Smooth muscle cell of the brain vasculature (primary cell): ENCODE measurements at places on chromosomes 3 and 15.
A peak's percentile ranks its signal among the peaks of the same experiment; 100 is the strongest.

- DNase-seq, result no peak
Observed at GRCh38 chr3:70053293-70053692, 53.8 kb downstream of the SAMMSON start.

DNA sequence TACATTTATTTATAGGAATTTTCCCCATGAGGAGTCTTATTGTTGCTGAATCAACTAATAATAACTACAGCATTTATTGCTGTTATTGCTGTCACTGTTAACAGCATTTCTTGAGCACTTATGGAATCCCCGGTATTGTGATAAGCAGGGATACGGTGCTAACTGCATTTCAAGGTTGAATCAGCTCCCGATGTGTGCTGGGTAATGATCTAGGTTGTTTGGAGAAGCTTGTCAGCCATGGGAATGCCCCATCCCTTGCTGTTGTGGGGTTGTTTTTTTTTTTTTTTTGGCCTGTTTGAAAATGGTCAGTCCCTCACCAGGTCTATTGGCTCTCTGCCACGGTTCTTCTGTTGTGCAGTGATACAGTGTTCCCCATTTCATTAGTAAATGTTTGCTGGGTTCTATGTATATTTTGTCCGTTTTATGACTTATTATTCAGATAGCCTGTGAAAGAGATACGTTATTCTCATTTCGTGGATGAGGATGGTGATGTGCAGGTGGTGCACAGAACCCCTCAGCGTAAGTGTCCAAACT, 48.5 kb downstream of the MED12L start:
- no peak for DNase-seq

DNA sequence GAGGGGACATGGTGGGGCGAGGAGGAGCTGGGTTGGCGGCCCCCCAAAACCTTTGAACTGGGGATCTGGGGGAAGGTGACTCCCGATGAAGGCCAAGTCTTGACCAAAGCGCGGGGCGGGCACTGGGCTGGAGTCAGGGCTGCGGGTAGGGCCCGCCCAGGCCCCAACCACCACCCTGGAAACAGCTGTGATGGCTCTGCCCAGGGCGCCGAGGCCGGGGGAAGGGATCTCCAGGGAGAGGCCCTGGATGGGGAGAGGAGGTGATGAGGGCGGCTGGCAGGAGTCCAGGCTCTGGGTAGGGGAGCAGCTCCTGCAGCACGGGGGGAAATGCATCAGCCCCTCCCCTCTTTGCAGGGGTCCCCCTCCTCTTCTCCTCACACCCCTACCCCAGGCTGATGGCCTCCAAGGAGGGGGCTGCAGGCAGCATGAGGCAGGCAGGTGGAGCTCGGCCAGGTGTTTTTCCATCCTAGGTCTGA, 5.9 kb upstream of the C15orf39 start:
- DNase-seq, result no peak

- DNase-seq, result no peak
Observed at GRCh38 chr15:70491201-70491621, 272.1 kb downstream of the UACA start.

DNA sequence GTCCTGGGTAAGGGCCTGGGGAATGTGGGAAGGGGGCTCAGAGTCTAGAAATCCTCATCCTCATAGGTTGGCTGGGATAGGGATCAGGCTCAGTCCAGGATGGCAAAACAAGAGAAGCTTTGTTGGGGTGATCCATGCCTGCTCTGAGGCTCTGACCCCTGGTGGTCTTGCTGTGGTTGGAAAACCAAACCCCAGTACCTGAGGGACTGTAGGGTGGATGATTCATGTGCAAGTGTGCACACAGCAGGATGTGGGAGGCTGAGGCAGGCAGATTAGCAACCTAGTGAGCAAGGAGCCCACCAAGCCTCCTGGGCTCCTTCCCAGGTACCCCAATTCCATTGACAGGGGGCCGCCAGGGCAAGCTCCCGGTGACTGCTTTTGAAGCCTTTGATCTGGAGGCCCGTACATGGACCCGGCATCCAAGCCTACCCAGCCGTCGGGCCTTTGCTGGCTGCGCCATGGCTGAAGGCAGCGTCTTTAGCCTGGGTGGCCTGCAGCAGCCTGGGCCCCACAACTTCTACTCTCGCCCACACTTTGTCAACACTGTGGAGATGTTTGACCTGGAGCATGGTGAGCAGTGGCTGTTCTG, 3.1 kb downstream of the KLHDC8B start:
- DNase-seq, result no peak

GRCh38 chr3:66106788-66107187, 68.1 kb upstream of the MAGI1 start:
- no peak for DNase-seq

DNA sequence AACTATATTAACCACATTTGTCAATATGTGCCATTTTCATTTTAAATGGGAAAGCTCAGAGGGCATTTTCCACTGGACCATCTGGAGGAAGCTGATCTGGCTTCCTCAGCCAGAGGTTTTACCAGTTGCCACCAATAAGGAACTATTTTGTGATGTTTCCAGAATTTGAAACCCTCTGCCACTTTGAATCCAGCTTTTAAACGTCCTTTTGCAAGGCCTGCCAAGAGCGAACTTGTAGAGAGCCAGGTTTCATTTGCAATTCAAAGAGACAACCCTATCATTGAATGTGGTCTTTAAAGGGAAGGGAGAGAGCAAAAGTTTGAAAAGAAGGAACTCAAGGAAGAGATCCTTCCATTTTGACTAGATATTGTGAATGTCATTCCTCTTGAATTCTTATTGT, 123.3 kb upstream of the CHL1 start:
- DNase-seq, result no peak

DNA sequence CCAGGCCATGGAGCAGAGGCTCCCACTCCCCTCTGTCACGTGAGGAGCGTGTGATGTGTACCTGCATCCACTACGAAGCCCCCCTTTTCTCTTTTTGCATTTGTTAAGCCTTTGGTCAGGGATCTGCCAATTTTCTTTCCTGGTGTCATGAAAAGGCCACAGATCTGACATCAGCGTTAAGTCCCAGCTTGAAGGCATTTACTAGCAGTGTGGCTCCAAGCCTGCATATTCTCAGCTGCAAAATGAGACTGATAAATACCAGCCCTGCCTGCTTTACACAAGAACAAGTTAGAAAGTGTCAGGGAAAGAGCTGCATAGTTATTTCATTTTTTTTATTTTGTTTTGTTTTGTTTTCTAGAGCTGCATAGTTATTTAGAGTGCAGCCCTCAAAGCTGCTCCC, 2.3 kb upstream of the ANKRD63 start:
- DNase-seq, result no peak

- no peak for DNase-seq
Observed at GRCh38 chr15:101081900-101082299, 162.7 kb downstream of the LRRK1 start.

- DNase-seq, result no peak
Observed at GRCh38 chr3:150006794-150007193, 36.1 kb upstream of the PFN2 start.

GRCh38 chr15:94864600-94864999, 633.2 kb downstream of the MCTP2 start:
- no peak for DNase-seq

DNA sequence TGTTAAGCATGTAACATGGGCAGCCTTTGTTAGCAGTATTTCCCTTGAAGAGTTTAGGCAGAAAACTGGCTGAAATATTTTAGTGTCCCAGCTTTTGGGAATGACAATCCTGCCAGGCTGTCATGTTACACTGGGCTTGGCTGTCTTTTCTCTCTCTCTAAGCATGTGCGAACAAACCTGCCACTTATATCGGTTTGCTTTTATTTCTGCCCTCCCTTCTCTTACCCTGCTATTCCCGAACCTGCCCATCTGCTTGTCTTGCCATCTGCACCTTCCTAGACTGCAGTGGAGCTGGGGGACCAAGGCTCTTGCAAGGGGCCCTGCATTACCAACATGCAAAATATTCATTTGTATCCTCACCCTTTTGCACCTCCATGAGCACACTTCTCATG, 339.6 kb downstream of the EPHB1 start:
- no peak for DNase-seq

GRCh38 chr3:186668426-186668825, 2.6 kb downstream of the HRG start:
- no peak for DNase-seq

DNA sequence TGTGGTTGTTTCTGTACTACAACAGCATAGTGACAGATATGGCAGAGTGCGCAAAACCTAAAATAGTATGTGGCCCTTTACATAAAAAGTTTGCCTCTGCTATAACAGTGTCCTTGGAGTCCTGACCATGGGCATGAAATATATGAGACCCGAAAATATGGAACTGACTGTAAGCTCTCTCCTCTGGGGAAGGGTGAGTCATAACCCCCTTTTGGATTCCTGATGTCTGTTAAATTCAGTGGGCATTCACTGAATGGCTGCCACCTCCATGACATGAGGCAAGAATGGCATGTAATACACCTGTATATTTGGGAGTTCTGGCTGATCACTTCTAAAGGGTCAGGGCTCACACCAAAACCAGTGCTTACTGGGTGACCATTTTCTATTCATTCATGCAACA, 6.1 kb downstream of the TBC1D2B start:
- DNase-seq, result no peak

DNA sequence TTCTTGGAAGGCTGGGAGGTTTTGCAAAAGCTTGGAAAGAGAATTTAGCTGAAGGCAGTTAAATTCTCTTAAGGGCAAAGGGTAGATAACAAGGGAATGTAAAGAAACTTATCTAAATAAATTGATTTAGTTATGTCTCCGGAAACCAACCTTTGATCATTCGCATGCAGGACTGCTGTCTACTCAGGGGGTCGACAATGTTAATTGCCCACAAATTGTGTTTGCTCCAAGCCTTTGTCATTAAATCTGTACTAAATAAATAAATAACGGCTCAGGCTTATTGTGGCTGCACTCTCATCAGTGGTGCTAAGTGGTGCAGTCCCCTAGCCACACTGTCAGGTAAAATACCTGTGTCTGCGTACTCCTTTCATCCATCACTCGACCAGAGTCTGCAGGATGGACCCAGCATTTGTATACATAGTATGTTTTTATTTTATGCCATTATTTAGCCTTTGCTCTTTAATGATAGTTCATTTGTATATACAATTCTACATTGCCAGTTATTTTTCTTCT, 497.4 kb upstream of the RASGRP1 start:
- DNase-seq, result no peak

- no peak for DNase-seq
Observed at GRCh38 chr15:57769266-57769665, 62.8 kb downstream of the POLR2M start.

DNA sequence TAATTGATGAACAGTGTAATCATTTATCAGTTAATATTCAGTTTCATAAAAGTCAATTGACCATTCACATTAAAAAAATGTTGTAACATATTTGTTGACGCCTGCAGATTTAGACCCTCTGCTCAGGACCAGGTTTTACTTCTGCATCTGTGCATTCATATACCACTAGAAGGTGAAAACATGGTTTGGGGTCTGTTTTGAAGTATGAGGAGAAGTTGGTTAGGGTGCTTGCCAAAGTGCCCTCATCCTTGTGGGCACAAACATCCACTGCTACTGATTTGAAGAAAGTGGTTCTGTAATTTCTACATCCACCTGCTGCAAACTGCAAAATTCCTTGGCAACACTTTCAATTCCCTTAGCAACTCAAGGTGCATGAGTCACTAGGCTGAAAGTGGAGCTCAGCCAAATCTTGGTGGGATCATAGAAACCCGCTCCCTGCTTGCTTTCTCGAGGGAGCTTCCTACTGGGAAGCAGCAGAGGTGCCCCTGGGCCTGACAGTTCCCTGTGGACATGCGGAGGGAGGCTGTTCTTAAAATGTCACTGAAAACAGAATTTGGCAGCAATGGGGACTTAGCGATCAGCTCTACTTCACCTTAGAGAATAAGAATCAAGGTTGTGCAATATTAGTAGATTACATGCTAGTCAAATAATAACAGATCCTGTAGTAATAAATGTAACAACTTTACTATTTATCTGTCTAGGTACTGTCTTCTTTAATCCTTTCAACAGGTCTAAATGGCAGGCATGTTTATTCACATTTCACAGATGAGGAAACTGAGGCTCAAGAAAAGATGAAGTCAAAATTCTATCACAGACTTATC, 301.0 kb upstream of the TBL1XR1 start:
- no peak for DNase-seq

GRCh38 chr3:97872525-97873042, 50.8 kb downstream of the CRYBG3 start:
- DNase-seq, result no peak

DNA sequence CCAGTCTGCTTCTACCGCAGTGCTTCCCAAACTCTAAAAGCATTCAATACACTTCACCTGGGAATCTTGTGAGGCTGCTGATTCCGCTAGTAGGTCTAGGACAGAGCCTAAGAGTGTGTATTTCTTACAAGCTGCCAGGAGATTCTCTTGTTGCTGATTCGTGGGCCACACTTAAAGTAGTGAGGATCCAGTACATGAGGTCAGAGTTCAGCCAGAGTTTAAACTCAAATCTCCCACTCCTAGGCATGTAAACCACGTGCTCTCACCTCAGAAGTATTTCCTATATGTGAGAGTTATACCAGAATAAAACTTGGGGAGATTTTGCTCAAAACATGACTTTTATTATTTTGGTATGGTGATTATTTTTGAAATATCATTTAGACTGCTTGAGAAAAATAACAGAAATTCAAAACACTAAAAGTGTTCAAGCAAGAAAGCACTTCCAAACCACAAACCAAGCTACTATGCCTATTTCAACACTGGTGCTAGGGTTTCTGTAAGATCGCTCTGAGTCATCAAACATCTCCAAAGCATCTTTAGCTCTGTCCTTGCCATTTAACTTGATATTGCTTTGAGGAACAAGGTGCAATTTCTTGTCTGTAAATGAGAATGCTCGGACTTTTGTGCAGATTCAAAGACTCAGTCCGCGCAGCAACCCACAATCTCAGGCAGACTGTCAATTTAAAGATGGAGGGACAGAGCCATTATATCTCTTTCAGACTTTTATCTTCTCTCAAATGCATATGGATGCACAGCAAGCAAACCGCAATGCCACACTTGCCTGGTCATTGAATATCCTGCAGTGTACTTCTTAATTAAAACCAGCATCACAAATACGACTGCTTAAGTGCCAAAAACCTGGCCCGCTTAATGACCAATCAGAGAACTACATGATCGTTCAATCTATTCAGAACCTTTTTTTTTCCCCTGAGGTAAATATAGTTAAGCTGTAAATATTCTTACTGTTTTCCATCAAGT, 59.8 kb downstream of the AGTR1 start:
- peak; percentile 9 for DNase-seq

DNA sequence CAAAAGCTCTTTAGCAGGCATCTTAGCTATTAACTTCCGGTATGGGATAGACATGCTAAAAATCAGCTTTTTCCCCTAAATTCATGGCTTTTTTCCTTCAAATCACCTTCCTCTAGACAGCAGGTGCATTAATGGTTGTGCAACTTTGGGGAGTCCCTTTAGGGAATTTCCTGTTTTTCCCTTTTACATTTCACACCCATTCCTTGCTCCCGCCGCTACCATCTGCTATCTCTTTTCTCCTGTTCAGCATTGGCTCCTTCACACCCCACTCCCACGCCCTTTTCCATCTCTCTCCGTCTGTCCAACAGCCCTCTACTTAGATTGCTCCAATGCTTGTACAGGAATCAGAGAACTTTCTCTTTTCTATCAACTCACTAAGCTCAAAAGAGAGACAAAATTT, 43.4 kb downstream of the FEZF2 start:
- DNase-seq, result no peak

- no peak for DNase-seq
Observed at GRCh38 chr3:185024406-185024805, 128.5 kb downstream of the C3orf70 start.
